Stimulated activated naive CD8-positive, alpha-beta T cell treated with anti-CD3 and anti-CD28 coated beads, Interleukin-15, amount 100 ng/mL, for 72 hours (primary cell): ENCODE measurements at places on chromosomes 3 and 15.

- no peak for DNase-seq
These were observed 9.9 kb downstream of the SPCS1 start for GRCh38 chr3:52715714-52716305.

DNA sequence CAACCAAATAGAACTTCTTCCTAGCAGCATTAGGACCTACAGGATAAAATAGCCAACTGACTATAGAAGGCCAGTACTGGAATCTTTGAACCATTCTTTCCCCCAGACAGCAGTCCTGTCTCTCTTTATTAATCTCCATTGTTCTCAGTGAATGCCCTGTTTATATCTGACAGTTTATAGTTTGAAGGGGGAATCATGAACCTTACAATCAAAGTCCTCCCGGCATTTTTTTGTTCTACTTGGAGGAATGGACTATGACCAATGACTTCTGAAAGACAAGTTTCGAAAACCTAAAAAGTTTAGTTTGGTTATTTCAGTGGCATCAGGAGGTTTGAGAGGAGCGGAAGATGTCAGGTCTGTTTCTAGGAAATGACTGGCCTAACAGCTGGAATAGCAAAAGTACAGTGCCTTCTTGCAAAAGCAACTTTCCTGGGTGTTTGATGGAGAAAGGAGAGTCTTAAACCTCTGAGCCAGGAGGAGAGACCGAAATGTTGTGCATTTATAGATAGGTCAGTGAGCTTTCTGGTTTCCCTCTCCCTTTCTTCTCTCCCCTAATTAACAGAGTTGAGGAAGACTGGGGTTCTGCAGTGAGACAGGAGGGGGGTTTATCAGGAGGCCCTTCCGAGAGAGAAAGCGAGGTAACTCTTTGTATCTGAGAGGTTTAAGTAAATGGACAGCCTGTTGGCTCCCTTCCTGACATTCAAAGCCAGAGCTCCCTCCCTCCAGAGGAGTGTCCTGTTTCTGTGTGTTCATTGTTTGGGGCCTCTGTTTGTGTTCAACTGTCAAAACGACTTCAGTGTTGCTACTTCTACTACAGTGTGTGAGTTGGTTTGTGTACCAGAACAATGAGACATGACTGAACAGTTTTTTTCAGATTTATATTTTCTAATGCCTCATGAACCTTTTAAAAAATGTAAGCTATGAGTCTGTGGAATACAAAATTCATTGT lies 383.0 kb upstream of the RARB start:
- DNase-seq: no peak

GRCh38 chr15:38274135-38274534 lies 21.5 kb downstream of the SPRED1 start:
- no peak for DNase-seq

DNA sequence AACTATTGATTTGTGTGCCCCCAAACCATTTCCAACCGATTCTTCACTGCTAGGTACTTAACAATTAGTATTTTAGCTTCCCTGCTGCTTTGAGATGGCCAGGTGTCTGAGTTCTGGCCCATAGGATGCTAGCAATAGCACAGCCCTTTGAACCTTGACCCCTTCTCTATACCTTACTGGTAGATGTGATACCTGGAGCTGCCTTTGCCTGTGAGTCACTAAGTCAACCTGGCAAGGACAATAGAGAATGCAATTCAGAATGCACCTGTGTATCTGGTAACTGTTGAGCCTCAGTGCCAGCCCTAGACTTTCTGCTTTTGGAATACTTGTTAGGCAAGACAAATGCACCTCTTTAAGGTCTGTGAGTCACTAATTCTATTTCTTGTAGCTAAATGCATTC lies 467.4 kb downstream of the GRM7 start:
- DNase-seq: no peak

DNA sequence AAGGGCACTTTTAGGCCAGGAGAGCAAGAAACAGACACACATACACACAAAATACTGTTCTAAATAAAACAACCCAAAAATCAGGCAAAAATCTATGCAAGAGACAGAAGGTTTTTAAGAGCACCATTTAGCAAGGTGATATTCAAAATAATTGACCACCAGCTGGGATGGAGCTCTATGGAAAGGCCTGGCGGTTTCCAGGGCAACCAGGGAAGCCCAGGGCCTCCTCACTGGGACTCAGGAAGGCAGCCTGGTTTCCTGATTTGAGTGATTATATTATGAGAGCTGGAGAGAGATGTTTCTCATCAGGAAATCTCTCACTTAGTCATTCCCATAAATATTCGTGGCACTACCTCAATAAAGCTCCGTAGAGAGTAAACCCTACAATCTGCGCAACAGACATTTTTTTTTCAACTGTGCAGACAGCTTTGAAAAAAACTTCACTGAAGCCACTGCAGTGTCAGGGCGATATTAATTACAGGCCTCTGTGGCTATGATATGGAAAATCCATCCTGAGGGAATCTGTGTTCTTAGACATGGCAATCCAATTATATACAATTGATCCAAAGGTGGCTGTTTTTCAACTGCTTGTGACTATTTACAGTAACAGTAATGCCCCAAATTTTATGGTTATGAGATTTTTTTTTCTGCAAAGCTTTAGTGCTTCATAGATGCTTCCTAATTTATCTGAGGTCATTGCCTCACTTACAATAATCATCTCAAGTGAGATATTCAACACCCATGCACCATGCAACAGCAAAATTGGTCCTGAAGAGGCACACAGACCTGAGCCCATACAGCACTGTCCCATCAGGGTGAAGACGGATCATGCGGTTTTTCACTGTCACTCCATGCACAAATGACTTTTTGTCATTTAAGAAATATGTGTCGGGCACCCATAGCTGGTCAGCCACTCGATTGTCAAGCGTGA lies 152.1 kb downstream of the GABRB3 start:
- DNase-seq: no peak

DNA sequence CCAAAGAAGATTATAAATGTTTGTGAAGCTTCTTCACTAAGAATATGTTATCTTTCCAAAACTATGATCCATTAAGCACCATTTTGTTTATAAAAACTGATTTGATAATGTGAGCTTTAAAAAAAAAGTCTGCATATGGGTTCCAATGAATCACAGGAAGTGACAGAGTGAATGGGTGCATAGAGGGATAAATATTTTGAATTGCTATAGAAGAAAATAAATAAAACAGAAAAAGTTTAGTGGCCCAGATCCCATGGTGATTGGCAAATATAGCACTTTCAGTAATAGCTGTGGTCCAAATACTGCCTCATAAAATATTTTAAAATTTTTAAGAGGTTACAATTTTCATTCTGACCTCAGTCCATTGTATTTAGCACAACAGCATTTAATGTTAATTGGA lies 19.2 kb downstream of the CPA3 start:
- DNase-seq: no peak

- DNase-seq: no peak
These were observed 57.5 kb upstream of the SIN3A start for GRCh38 chr15:75508840-75509532.

GRCh38 chr15:62569460-62570404 lies 404.6 kb upstream of the C2CD4B start:
- no peak for DNase-seq

GRCh38 chr3:50318615-50319014 lies 3.9 kb downstream of the HYAL2 start:
- no peak for DNase-seq

- DNase-seq: peak; percentile 52
These were observed 162.0 kb downstream of the KLF13 start for GRCh38 chr15:31488437-31489204.

- DNase-seq: no peak
These were observed 14.3 kb downstream of the RHOA start for GRCh38 chr3:49397470-49397869.

- no peak for DNase-seq
These were observed 1013.9 kb downstream of the EPHA3 start for GRCh38 chr3:90121326-90121725.

GRCh38 chr3:148367756-148368155 lies 329.9 kb upstream of the AGTR1 start:
- DNase-seq: no peak

GRCh38 chr3:24492971-24493551 lies 1.6 kb downstream of the THRB start:
- DNase-seq: no peak

- no peak for DNase-seq
These were observed 223.7 kb downstream of the PDCD6IP start for GRCh38 chr3:34022147-34022546.

GRCh38 chr15:69763831-69764230 lies 311.2 kb downstream of the RPLP1 start:
- DNase-seq: no peak

DNA sequence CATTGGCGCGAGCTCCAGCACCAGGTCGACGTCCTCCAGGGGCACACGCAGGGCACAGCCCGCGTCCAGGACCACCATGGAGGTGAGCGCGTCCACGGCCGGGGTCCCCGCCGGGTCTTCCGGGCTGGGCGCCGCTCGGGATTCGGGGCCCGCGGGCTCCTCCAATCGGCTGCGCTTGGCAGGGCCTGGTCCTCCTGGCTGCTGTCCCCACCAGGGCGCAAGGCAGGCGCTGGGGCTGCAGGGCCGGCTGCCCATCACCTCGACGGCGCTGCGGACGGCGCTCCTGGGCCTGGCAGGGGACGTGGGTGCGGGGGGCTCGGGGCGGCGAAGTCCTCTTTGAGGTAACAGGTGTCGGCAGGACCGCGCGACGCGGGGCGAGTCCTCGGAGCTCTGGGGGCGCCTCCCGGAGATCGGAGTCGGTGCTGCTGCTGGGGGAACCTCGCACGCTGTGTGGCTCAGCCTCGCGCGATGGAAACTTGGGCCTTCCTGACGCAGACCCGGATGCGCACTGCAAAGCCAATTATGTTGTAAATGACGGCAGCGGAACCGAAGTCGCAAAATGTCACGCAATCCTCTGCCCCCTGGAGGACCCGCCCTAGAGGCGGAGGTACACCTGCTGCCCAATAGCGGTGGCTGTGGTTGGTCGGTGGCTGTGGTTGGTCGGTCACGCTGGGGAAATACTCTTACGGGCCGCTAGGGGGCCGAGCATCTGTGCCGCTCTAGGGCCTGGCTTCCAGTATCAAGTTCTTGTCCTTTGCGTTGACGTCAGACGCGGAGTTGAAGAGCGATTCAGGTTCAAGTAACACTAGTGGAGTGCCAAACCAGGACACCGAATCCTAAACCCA lies at the start of gene PRR23C:
Gene PRR23C (minus strand): TSS at position 527 of the 845 bp plus-strand sequence. CDS start 272 bp downstream, at position 255.
- no peak for DNase-seq

DNA sequence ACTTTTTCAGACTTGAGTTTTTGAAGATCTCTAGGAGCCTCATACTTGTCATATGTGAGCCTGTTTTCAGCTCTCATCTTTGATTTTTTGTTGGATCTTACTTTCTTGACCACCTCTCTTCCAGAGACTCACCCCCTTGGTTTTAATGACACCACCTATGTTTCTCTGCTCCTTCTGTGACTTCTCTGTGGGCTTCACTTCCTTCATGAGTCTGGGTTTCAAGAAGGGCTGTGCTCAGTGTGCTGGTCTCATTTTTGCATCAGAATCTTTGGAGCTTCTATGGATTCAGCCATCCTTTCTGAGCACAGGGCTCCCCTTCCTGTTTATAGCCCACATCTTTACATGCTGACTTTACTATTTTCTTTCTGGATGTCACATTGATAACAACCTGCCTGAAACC lies 17.7 kb downstream of the PPM1L start:
- DNase-seq: no peak

DNA sequence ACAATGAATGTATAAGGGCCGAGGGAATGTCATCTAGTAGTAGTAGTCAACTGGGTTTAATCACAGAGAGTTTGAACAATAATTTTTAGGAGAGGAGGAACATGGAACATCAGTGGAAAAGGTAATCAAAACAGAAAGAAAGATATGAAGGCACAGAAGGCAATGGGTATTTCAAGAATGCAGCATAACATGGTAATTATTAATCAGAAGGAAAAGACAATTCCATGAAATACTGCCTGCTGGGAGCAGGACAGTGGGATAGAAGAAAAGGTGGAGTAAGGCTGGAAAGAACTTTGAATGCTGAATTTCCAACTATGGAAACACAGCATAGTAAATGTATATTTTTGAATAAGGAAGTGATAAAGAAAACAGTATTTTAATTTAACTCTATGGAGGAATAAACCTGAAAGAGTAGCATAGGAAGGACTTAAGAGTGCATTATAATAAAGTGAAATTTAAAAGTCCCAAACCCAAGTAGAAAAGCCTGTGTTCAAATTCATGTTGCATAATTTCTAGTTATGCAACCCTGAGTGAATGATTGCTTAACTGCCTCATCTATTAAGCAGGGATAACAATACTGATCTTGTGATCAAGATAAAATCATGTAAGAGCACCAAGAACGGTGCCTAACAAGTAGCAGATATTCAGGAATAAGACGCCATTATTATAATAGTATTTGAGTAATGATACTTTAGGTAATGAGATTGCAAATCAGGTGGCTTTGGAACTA lies 357.7 kb downstream of the TBC1D5 start:
- DNase-seq: no peak

DNA sequence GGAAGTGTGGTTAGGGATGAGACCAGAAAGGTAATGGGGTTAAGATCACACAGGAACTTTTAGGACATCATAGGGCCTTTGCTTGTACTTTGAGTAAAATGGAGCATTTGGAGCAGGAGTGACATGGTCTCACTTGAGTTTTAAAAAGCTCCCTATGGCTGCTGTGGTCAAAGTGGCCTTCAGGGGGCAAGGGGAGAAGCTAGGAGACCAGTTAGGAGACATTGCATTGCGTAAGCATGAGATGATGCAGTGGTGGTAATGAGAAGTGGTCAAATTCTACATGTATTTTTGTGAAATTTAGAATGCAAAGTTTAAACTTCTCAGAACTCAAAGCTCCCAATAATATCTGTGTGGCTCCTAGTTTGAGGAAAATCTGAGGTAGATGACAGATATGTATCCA lies 27.9 kb downstream of the MED12L start:
- DNase-seq: no peak

DNA sequence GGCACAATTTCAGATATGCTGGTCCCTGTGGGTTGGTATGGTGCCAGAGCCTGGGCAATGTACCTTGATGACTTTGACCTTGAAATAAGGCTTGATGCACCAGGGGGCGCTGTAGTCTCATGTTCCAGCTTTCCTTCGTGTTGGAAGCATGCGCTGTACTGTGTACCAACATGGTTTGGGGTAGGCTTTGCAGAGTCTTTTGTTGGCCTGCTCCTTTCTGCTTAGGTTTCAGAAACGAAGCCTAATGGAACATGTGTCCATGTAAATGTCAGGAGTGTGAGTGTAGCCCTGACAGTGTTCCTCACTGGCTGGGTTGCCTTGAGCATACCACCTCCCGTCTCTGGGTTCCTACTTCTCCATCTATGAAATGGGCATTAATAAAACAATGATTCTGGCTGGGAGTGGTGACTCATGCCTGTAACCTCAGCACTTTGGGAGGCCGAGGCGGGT lies 3.6 kb upstream of the CCR4 start:
- DNase-seq: peak; percentile 88

- DNase-seq: peak; percentile 84
These were observed 270.8 kb downstream of the UACA start for GRCh38 chr15:70492240-70493177.

DNA sequence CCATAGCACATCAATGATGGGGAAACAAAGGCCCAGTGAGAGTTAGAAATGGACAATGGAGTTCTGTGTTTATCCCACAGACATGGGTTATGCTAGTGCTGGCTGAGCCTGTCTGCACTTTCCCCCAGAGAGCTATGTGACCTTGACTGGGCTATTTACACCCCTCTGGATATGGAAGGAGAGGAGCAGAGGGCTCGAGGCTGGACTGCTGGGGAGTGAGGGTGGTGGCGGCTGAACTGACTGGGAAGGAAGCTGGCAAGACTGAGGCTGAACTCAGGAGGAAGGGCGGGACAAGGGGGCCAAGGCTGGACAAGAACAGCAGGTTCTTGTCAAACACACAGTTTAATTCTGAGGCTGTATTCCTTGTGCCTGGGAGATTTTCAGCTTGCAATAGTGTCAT lies 10.8 kb upstream of the INSYN1 start:
- DNase-seq: no peak

- no peak for DNase-seq
These were observed 170.5 kb downstream of the SLCO3A1 start for GRCh38 chr15:92023965-92024364.
